ENCODE measurements at places on chromosomes 3 and 15.
A peak's percentile ranks its signal among the peaks of the same experiment; 100 is the strongest.

GRCh38 chr3:2390926-2391532 lies 292.4 kb downstream of the CNTN4 start:
- no peak for DNase-seq

DNA sequence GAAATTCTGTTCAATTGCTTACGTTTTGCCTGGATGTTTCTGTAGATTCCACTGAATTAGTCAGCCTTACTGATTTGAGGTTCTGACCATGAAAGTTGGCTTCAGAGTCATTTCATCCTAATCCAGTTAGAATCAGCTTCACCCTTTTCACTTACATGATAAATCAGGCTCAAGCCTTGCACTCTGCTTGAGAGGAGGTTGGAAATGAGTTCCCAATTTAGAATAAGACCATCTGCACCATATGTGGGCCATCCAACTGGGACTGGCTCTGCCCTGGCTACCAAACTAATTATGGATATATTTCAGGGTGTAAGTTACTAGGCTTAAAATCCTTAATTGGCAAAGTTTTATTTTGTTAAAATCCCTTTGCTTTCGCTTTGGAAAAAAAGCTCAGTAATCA lies 255.7 kb downstream of the CHL1 start:
- DNase-seq = no peak

GRCh38 chr3:53260286-53260785 lies 4.5 kb upstream of the TKT start:
- DNase-seq = no peak

DNA sequence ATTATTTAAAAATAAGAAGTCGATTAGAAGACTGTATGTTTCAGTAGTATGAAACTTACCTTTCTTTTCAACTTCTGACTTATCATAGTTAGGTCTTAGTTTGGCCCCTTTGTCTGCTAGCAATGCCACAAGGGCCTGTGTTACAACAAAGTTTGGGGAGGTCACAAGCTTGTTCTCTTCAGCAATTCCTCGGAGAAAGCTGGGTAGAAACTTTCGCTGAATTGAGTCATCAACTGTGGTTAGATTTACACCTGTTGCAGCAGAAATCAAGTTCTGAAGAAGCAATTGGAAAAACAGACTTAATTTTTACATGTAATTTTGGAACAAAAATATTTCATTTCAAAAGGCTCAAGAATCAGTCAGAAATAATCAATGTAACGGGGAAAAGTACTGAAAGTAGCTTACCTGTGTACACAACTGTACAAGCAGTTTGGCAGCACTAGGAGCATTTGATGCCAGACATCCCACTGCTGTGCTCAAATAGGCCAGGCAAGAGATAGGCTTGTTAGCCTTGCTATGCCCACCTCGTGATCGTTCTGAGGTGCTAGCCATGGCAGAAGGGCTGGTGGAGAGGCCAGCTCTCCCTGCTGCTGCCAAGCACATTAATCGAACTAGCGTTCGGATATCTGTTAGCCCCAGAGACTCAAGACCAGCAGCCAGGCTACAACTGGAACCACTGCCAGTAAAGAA lies 58.6 kb downstream of the FBXL22 start:
- DNase-seq = no peak

- no peak for DNase-seq
Measured at GRCh38 chr15:31208817-31209216, 107.3 kb upstream of the TRPM1 start.

GRCh38 chr3:12405432-12406272 lies 78.6 kb upstream of the TSEN2 start:
- no peak for DNase-seq

DNA sequence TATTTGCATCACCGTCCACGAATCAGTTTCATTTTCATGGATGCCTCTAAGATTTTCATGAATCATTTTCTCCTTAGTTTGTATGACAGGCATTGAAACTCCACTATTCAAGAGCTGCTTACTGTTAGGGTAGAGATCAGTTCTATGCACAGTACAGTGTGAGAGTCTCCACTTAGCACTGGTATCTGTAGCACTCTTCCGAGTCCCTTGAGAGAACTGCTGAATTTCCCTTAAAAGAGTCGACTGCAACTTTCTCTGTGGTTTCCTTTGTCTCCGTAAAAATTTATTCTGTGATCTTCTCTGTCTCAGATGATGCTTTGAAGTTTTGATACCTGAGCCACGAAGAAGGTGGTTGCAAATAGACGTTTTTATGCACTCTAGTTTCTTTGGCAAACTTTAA lies 14.8 kb downstream of the GTPBP8 start:
- peak; percentile 57 for DNase-seq

DNA sequence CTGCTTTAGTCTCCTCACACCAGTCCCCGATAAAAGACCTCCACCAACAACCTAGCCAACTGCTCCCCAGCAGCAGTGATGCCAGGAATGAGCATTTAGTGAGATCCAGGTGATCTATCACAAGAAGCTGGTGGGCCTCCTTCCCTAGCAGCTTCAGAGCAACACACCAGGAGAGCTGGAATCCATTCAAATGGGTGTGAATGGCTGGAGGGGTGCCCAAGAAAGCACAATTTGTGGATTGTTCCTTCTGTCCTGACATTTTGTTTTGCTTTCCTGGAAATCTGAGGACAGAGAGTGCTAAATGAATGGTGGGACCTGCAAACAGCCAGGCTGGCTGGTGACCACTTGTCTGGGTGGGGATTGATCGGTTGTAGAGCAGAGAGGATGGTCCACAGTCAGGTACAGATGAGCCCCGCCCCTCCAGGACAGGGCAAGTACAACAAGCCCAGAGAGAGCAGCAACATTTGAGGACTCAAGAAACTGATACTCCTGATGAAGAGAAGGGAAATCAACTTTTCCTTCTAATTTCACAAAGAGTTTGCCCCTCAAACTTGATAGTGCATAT lies 316.8 kb downstream of the VPS13C start:
- no peak for DNase-seq

DNA sequence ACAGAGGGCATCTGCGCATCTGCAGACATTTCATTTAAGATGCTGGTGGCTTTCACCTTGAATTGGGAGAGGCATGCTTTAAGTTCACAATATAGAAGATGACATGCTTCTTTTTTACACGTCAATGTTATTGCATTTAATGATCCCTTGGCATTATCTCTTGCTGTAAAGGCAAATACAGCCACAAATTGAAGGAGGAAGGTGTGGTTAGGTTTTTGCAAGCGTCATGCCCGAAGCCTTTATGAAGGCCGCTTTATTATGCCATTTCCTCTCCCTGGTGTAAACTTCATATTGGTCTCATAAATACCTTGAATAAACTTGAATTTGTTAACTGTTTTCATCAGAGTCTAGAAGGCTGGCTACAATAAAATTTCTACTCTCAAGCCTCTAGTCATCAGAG lies 212.7 kb downstream of the PDZRN3 start:
- DNase-seq = no peak

- DNase-seq = peak; percentile 88
Measured at GRCh38 chr3:48989796-48990635, at the start of gene P4HTM. P4HTM (plus strand) TSS chr3:48990241; CDS start chr3:48990257, 16 bp downstream.

GRCh38 chr3:29307295-29307694 lies 26.4 kb downstream of the RBMS3 start:
- no peak for DNase-seq

DNA sequence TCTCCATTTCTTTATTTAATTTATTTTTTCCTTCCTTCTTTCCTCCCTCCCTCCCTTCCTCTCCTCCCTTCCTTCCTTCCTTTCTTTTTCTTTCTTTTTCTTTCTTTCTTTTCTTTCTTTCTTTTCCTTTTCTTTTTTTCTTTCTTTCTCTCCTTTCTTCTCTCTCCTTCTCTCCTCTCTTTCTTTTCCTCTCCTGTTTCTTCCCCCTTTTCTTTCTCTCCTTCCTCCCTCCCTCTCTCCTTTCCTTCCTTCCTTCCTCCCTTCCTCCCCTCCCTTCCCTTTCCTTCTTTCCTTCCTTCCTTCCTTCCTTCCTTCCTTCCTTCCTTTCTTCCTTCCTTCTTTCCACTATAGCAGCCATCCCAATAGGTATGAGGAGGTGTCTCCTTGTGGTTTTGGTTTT lies 6.8 kb upstream of the PDIA5 start:
- DNase-seq = no peak

DNA sequence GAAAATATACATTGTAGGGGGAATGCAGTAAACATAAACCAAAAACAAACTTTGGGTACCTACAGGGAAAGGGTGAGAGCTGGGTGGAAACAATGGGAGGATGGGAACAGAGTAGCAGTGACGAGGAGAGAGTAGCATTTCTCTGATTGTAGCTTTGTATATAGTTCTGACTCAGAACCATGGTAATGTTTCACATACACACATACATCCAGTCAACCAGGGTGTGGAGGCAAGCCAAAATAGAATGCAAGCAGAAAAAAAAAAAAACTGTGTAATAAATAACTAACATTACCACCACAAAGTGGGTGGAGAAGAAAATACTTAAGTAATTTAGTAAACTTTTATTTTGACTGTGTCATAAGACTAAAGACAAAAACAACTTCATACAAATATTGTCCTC lies 27.2 kb downstream of the BCL2A1 start:
- no peak for DNase-seq

DNA sequence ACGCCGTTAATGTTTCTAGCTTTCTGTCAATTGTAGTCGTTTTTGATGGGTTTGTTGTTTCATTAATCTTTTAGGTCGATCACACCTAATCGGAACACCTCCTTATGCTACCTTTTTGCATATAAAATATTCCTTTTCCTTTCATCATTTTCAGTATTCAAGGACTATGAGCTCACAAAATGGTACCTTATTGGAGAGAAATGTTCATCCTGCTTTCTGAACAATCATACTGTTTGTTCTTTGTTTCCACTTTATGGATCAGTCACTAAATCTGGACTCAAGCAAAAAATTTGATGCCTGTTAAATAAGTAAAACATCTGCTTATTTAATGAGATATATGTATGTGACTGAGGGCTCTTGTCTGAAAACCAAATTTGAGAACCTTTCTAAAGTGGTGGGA lies 1.1 kb downstream of the KIF15 start:
- no peak for DNase-seq

- no peak for DNase-seq
Measured at GRCh38 chr3:86244905-86245304, 746.0 kb downstream of the VGLL3 start.

DNA sequence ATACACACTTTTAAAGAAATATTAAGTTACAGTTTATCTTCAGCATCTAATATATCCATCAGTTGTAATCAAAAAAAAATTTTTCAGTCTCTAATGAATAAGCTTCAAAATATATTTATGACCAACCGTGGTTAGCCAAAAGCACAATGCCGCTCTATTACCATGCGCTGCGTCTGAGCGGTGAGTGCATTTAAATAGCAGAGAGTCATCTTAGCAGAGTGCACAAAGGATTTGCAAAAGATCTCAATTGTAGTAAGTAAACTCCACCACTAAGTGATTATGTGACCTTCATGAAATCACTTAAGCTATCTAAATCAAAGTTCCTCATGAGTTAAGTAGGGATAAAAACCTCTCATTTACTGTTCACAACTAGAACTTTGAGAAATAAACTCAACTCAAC lies 4.9 kb downstream of the TP63 start:
- no peak for DNase-seq

- no peak for DNase-seq
Measured at GRCh38 chr3:191412759-191413158, 48.2 kb upstream of the PYDC2 start.

DNA sequence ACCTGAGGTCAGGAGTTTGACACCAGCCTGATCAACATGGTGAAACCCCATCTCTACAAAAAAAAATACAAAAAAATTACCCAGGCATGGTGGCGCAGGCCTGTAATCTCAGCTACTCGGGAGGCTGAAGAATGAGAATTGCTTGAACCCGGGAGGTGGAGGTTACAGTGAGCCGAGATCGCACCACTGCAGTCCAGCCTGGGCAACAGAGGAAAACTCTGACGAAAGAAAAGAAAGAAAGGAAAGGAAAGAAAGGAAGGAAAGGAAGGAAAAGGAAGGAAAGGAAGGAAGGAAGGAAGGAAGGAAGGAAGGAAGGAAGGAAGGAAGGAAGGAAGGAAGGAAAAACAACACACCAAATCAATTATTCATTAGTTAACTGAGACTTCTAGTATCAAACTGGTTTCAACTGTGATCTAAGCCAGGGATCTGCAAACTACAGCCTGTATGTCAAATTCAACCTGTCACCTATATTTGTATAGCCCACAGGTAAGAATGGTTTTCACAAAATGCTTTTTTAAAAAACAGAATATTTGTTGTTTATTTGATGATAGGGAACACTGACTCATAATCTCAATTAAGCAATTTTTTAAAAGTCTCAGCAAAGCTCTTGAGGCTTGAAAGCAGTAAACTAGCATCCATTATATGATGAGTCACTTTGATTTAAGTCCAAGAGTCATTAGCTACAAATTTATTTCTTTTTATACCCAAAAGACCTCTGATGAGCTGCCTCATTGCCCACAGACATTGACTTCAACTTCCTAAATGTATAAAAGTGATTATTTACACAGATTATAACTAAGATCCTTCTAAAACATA lies 127.6 kb downstream of the TBL1XR1 start:
- DNase-seq = no peak

DNA sequence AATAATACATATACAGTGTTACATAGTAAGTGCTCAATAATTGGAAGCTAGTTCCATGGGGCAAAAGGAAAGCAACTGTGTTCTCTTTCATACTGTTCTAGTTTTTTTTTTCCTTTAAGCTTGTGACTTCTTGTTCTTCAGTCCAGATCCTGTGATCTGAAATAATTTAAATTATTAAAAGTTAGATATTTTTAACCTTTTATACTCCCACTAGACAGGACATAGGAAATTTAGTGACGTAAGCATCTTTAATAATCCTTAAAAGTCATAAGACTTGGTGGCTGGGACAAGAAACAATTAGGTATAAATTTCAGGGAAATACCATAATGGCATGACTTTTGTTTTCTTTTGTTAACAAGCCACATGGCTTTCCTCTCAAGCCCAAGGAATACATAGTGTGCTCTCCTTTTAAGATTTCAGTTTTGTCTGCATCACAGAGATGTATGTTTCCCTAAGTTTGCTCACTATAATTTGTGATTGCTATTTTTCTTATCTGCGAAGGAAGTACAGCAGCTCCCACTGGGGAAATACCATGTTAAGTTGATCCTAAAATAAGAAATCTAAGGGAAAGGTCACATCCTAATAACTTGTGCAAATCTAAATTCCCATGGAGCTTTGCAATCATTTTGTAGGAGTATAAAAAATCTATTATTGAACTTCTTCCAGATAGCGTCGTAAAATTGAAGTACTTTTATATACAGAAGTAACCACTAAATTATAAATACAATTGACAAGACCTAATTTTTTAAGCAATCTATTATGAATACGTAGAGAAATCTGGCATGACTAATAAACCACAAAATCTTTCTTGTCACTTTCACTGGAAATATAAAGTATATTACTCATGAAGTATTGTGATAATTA lies 30.1 kb downstream of the PPARG start:
- DNase-seq = no peak

GRCh38 chr3:11212299-11212608 lies 58.0 kb downstream of the HRH1 start:
- DNase-seq = no peak

DNA sequence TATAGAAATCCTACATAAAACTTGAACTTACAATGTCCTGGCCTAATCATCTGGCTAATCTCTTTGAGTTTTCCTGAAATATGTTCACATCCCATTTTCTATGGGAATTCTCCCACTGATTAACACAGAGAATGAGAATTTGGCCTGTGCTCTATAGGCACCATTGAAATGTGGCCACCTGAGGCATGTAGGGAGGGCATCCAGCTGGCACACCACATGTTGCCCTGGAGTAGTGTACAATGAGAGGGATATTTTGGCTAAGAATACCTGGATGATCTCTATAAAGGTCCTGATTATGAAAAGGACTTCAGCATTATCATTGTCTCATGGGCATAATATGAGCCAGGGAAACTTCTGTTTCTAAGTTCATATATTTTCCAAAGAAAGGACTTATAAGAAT lies 324.0 kb downstream of the ZBTB20 start:
- no peak for DNase-seq

All from activated naive CD4-positive, alpha-beta T cell treated with anti-CD3 and anti-CD28 coated beads for 36 hours (primary cell).